ENCODE measurements at places on chromosomes 11 and 22.
A peak's percentile ranks its signal among the peaks of the same experiment; 100 is the strongest.

DNA sequence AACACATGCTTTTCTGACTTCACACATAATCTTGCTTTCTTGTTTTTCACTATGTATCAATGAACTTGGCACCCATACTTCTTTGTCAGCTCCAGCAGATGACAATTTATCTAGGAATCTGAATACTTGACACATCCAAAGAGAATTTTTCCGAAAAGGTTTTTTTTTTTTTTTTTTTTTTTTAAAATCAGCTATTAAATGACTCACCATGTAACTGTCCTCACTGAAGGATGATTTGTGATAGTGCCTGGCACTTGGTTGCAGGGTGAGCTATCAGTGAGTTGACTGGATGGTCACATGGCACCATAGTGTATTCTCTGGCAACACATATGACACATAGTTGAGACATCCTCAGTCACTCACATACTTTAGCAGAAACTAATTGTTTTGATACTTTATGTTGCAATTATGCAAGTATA lies 133.4 kb upstream of the E2F8 start:
- peak; percentile 96 for DNase-seq

GRCh38 chr22:44730022-44730393 lies 22.4 kb upstream of the ARHGAP8 start:
- DNase-seq, result no peak

- peak; percentile 91 for DNase-seq
Measured at GRCh38 chr11:45843158-45843924, 3.9 kb upstream of the CRY2 start.

DNA sequence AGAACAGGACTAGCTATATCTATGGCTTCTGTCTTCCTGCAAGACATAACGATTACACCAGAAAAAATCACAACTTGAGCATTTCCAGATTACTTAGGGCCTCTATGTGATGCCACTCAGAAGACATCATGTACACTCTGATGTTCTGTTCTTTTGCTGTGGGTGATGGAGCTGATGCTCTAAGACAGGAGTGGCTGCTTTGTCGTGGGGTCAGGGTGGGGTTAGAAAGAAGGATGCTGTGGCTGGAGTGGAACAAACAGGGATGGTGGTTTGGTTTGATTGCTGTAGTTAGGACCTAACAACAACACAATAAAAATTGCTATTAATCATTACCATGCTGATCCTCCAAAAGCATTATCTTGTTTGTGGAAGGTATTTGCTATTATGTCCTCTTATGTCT lies 120.3 kb upstream of the ARHGAP20 start:
- no peak for DNase-seq

DNA sequence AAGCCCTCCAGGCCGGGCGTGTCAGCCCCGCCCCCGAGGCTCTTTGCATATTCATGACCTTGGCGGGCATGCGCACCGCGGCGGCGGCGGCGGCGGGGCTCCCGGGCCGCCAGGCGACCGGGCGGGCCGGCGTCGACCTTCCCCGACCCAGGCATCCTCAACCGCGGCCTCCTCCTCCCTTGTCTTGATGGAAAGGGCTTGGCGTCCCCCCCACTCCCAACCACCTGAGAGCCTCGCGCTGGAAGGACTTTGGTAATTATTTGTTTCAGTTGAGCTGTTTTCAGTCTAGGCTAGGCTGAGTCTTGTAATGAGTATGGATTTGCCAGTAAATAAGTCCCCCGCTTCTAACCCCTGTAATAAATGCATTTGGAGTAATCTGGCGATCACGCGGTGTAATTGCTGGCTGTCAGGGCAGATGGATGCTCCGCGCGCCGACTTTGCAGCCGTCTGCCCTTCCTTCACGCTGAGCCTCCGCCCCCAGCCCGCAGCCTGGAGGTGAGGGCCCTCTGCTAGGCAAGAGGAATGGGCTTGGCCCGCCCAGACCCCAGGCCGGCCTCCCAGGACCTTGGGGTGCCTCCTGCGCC lies 25.2 kb downstream of the FLRT1 start:
- DNase-seq, result peak; percentile 85

DNA sequence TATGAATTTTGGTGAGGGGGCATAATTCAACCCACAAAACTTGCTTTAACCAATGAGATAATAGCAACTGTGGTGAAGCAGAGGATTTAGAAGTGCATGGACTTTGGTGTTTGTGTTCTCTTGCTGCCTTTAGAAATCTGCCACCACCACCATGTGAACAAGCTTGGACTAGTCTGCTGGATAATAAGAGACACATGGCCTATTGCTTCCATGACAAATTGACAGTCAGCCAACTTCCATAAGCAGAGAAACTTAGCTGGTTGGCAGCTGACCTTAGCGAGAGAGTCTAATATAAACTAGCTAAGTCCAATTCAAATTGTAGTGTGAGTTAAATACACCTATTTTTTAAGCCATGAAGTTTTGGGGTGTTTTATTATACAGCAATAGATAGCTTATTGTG lies 482.1 kb upstream of the ANO5 start:
- DNase-seq, result no peak

GRCh38 chr11:120660024-120660565 lies 148.5 kb downstream of the GRIK4 start:
- DNase-seq, result peak; percentile 38

DNA sequence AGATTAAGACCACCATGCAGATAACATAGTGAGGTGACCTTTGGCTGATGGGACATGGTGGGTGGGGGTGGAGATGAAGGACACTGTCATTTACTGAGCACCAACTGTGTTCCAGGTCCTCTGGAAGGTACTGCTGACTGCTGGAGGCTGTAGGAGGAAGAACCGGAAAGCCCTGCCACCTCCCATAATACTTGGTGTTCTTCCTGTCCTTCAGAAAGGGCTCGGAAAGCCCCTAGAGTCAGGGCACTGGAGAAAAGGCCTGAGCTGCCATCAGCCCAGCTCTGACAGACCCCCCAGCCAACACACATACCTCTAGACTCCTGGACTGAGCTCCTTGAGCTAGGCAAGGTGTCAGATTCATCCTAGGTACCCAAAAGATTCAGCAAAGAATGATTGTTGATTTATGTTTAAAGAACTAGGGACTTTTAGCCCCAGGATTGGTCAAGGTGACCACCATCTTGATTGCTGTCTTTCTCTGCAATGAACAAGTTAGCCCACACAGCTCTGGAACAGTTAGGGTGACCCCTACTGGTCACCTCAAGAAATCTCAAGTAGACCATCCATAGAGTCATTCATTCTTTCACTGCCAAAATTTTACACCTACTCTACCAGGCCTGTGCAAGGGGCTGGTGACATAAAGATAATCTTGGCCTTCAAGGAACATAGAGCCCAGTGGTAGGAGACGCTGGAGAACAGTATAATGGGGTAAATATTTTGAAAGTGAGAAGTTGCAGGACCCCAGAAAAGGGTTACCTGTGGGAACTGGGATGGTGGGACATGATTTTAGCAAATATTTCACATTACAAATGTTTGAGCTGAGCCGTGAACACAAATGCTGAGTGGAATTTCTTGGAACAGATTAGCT lies 39.4 kb downstream of the IRAG1 start:
- DNase-seq, result no peak

- DNase-seq, result no peak
Measured at GRCh38 chr11:1498262-1498661, 11.7 kb upstream of the MOB2 start.

DNA sequence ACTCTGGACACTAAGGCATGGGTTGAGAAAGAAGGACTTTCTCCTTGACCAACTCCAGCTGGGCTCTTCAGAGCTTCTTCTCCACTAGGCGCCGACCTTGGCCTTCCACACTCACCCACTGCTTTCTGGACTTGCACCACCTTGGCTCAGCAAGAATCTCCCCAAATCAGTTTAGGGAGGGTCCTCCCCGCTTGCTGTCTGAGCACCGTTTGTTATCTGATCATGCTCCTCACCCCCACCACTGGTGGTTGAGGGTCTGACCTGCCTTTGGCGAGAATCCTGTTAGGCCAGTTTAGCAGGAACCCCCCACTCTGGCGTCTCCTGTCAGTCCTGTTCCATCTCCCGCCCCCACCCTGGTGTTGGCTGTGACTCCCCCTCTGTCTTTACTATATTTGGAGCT lies 10.4 kb downstream of the APOL2 start:
- DNase-seq, result no peak

DNA sequence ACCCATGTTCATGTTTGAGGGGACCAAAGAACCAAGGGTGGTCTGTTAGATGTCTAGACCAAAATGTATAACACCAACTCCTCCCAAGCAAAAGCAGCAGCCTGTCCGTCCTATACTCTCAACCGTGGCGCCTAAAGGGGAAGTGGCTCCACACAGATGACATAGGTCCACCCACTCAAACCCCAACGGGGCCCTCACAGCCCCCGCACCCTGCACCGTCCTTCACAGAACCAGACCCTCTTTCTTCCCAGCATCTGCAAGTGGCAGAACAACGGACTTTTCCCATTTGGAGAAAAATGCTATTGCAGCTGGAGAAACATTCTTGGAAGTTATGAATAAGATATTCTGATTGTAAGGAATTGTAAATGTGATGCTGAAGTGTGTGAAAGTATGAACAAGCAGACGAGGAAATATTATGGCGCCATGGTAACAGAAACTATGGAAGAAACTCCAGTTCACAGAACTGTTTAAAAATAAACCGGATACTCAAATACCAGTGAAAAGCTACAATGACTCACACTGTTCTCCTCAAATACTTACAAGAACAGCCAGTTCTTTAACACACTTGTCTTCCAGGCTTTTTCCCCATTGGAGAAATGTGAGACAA lies 76.5 kb upstream of the ARFGAP3 start:
- peak; percentile 90 for DNase-seq

DNA sequence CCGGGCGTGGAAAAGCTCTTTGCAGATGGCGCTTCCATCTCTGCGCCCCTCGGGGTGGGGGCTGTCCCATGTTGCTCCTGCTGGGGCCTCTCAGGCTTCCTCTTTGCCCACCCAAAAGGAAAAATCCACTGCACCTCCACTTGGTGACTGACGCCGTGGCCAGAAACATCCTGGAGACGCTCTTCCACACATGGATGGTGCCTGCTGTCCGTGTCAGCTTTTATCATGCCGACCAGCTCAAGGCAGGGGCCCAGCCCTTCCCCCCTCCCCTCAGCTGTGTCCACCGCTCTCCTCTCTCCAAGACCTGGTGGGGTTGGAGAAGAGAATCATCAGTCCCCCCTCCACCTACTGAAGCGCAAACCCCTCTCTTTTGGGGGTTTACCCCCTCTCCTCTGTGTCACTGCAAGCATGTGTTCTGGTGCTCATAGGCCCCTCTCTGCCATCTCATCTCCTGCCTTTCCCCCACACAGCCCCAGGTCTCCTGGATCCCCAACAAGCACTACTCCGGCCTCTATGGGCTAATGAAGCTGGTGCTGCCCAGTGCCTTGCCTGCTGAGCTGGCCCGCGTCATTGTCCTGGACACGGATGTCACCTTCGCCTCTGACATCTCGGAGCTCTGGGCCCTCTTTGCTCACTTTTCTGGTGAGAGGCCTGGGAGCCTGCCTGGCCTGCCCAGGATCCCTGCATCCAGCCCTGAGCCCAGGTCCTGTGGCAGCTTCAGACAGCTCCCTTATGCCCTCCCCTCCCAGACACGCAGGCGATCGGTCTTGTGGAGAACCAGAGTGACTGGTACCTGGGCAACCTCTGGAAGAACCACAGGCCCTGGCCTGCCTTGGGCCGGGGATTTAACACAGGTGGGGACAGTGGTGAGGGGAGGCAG lies 1.8 kb downstream of the LARGE2 start:
- no peak for DNase-seq

DNA sequence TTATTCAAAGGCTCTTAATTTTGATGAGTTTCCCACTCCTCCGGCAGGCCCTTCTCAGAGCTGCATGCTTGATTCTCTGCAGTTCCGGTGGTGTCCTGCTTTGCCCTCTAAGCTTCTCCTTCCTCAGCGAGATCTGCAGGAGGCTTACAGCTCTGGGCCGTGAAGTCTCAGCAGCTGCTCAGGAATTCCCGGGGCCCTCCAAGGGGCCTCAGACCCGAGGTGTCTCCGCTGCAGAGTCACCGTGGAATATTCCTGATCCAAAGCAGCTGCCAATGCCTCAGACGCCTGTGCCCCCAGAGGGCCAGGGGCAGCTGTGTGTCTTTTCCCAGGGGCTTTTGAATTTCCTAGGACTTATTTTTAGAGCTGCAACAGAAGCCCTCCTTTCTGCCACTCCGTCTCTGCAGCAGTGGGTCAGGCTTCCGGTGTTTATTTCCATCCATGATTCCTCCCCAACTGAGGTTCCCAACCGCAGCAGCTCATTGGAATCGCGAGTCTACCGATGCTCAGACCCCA lies 37.2 kb downstream of the RPS6KA4 start:
- DNase-seq, result no peak

DNA sequence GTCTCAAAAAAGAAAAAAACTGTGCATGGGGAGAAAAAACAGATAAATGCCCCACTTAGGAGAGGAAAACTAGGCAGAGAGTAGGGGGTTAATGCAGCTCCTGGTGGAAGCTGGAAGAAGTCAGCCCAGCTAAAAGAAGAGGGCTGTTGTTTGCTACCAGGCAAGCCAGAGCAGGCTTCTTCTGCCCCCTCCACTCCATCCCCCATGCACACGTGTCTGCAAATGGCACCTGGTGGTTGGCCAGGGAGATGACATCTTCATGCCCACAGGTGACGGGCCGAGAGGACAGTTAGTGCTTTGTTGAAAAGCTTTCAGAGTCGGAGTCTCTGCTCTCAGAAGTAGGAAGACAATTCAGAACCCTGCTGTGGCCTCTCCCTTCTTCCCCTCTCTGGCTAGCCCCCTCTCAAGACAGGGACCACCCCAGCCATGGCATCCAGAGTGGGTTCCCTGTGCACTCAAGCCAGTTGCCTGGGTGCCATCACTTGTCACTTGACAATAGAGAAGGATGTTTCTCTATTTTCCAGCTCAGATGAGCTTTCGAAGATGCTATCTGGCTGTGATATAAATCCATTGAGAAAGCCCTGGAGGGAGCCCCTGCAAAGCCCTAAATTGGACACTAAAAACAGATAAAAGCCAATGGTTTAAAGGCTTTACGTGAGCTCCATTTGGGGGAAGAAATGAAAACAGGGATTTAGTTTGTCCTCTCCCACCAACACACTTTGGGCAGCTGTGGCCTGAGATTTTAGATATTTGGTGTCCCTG lies 142.0 kb downstream of the TRIM29 start:
- DNase-seq, result no peak

GRCh38 chr11:2092956-2093412 lies 46.2 kb downstream of the IGF2 start:
- peak; percentile 38 for DNase-seq

DNA sequence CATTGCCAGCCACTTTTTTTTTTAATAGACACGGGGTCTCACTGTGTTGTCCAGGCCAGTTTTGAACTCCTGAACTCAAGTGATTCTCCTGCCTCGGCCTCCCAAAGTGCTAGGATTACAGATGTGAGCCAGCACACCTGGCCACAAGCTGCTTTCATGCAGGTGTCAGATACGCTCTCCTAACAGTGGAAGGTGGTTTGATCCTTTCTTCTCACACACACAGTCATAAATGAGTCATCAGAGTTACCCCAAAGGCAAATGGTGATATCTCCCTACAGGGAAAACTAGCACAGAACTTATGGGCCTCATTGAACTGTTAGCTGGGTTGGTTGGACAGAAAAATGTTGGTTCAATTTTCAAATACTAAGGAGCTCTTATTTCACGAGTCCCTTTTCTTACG lies 38.2 kb upstream of the UBASH3B start:
- no peak for DNase-seq

DNA sequence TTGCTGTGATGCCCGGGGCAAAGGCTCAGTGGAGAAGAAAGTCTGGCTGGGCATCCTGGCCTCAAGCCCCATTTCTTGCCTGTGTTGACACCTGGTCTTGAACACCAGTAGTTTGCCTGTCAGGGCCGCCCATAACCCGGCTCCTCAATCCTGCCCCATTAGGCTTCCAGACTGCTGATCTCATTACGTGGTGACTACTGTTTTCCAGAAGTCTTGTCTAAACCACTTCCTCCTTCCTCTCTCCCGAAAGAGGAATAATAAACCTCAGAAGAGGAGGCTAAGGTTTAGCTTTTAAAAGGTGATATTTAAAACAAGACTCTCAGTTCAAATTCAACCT lies 97.7 kb downstream of the CD44 start:
- DNase-seq, result peak; percentile 73

- no peak for DNase-seq
Measured at GRCh38 chr22:26778372-26778771, 121.0 kb downstream of the MIAT start.

All from AG08395 (cell line).